CD8-positive, alpha-beta memory T cell (primary cell): ENCODE measurements at places on chromosomes 7 and 10. TPM values are rescaled to one million over a fixed set of nuclear protein-coding genes. Genes with fewer than 3 reads are reported as not detected.

DNA sequence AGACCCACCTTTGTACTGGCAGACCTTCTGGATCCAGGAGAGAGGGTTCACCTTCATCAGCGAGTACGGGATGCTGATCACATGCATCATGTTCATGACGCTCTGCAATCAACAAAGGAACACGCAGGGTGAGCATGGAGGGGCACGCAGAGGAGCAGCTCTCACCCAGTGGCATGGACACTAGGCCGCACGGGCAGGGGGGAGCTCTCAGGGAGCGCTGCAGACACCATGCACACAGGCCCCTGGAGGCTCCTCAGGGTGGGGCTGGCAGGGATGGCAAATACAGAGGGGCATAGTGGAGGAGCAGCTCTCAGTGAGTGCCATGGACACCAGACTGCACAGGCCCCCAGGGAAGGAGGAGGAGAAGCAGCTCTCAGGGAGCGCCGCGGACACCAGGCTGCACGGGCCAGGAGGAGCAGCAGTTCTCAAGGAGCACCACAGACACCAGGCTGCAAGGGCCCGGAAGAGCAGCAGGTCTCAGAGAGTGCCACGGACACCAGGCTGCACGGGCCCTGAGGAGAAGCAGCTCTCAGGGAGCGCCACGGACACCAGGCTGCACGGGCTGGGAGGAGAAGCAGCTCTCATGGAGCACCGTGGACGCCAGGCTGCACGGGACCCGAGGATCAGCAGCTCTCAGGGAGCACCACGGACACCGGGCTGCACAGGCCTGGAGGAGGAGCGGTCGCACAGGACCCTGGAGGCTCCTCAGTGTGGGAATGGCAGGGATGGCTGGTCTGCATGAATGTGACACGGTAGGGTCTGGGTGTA, 249.5 kb downstream of the ZMYND11 start:
- no peak for DNase-seq

GRCh38 chr10:88901206-88901983, 21.4 kb downstream of the STAMBPL1 start:
- DNase-seq = no peak

The VWDE gene
- total RNA-seq = 0.55 TPM

The CRYGN gene
- not detected for total RNA-seq

- no peak for DNase-seq
These were observed 44.7 kb upstream of the GARS1 start for GRCh38 chr7:30549931-30550493.
